ENCODE measurements at places on chromosomes 7 and 10.
A peak's percentile ranks its signal among the peaks of the same experiment; 100 is the strongest.

DNA sequence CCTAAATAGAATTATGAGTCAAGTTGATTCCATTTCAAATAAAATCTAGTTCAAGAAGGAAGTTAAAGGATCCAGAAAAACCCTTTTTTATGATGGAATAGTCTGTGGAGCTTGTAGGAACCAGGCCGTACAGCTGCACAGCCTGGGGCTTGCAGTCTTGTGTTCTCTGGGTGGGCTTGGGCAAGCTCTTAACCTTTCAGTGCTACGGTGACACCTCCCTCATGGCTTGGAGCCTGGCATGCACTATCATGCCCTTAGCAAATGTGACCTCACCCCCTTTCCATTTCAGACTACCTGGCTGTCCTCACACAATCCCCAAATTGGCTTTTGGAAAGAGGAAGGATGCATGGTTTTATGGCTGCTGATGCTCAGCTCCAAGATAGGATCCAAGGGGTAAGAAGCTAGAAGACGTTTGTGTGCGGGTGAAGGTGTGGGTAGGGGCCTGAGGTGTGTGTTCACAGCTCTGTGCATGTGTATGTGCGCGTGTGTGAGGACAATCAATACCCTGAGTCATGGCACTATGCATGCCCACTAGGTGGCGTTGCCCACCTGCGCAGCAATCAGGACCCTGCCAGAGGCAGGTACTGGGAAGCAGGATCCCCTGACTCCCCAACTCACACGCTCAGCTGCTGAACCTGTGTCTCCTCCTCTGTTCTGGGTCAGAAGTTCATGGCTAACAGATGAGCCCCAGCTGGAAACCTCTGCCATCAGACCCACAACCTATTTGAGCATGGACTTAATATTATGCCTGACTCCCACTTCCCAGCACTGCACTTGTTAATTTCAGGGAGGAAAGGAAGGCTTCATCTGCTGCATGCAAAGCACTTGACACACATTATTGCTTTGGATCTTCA is 113.4 kb downstream of the PTPN20 start:
- DNase-seq: peak; percentile 60

- no peak for DNase-seq
Observed at GRCh38 chr7:79176859-79177477, 276.5 kb downstream of the MAGI2 start.

DNA sequence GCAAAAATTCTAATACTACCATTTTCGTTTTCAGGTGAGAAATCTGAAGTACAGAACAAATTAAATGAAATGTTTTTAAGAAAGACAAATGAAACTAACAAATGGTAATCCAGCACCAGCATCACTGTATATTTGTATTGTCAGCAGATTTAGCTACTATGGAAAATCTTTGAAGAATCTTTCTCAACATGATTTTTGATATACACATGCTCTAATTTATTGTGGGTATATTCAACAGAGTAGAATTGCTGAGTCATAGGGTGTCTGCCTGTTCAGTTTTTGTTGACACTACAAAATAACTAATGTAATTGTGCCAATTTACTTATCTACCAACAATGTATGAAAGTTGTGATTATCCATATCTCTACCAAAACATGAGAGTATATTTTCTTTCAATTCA is 437.6 kb downstream of the PCDH15 start:
- no peak for DNase-seq

DNA sequence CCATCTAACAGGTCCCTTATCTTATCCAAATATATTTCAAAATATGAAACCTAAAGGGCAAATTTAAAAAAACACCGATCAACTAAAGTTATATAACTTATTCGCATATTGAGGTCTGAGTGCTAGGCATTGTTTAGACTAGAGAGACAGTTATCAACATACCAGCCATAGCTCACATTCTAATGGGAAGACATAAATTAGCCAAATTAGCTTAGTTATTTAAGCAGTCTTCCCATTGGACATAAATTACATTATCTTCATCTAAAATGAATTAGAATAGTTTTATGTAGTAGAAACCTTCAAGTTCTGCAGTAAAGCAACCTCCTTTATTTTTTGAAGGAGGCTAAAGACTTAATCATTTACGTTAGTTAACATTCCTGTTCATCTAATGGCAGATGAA is 17.4 kb downstream of the KIF5B start:
- DNase-seq: no peak

DNA sequence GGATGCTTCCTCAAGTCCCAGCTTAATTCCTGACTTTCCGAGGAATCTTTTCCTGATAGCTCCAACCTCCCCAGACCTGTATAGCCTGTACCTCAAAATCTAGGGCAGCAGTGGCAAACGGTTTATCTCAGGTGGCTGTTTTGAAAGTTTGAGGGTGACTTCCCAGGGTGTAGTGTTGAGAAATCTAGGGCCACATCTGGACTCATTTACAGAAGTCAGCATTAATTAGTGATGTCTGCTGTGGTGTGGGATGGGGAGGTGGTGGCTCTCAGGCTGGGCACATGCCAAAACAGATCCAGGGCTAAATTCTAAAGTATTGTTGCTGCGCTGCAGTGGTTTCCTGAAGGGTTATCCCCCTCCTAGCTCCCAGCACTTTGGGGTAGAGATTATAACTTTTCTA is 38.0 kb downstream of the UNC5B start:
- DNase-seq: no peak

DNA sequence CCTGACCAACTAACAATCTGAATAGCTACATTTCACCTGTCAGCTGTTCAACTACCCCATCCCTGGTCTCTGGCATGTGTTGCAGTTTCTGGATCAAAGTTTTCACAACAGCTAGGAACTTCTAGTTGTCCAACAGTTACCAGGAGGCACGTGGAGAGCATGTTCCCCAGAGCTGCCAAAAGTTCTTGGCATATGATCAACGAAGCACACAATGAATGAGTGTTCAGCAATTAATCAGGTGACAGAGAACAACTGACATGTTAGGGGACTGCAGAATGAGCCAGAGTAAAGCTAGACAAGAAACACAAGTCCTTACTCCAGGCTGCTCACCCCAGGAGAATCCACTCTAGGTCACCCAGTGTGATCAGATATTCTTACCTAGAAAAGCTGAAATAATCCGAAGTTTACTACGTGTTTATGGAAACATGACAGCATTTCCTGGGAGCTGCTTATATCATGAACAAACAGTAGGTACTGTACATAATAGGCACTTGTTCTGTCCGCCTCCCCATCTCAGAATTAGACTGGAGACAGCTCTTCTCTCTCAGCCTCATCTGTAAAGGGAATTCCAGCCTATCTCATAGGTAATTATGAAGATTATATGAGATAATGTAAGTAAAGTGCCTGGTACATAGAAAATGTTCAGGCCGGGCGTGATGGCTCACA is 50.6 kb downstream of the ZNF438 start:
- DNase-seq: no peak
